HEK293T (cell line): ENCODE measurements at places on chromosomes 7 and 10.

DNA sequence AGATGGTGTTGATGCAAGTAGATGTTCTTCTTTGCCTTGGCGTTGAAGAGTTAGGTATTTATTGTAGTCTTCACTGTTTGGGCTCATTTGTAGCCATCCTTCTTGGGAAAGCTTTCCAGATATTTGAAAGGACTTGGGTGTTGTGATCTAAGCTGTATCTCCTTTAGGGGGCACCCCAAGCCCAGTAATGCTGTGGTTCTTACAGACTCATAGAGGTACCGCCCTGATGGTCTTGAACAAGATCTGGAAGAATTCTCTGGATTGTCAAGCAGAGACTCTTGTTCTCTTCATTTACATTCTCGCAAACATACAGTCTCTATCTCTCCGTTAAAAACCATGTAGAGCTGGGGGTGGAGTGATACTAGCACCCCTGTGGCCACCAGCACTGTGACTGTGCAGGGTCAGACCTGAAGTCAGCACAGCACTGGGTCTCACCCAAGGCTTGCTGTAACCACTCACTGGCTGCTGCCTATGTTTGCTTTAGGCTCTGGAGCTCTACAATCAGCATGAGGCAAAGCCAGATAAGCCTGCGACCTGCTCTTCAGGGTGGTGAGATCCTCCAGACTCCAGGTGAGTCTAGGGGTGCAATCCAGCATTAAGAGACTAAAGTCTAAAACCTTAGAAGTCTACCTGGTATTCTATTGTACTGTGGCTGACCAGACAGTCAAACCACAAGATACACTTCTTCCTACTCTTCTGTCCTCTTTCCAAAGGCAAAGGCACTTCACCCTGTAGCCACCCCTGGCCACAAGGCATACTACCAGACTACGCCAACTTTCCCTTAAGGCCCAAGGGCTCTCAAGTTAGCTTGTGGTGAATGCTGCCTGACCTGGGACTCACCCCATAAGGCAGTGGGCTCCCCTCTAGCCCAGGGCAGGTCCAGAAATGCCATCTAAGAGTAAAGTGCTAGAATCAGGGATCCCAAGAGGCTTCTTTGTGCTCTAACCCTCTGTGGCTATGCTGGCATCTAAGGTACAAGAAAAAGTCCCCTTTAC, 209.7 kb upstream of the TMEM196 start:
- no peak for DNase-seq

GRCh38 chr7:155795951-155796350, 16.3 kb downstream of the SHH start:
- no peak for DNase-seq

DNA sequence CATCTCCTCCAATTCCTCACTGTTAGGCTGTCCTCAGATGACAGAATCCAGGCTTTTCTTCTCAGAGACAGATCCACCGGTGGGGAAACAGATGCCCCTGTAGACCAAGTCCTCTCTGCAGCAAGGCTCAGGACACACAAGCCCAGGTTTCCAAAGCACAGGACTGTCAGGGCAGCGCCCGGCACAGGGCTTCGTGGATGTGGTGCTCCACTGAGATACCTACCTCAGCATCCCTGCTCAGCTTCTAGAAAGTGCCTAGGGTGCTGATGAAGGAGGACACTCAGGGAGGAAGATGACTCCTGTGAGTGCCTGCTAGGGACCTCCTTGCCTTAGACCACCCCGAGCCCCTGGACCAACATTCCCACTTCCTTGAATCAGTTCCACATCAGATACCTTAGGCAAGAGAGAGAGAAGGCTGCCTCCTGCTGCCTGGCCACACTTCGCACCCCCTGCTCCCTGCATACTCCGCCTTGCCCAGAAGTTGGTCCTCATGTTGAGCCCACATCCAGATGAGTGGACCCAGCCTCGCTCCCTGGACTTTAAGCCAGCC, 8.9 kb upstream of the RBP3 start:
- DNase-seq, result no peak

- no peak for DNase-seq
Observed at GRCh38 chr10:73588656-73589055, 2.5 kb downstream of the USP54 start.

DNA sequence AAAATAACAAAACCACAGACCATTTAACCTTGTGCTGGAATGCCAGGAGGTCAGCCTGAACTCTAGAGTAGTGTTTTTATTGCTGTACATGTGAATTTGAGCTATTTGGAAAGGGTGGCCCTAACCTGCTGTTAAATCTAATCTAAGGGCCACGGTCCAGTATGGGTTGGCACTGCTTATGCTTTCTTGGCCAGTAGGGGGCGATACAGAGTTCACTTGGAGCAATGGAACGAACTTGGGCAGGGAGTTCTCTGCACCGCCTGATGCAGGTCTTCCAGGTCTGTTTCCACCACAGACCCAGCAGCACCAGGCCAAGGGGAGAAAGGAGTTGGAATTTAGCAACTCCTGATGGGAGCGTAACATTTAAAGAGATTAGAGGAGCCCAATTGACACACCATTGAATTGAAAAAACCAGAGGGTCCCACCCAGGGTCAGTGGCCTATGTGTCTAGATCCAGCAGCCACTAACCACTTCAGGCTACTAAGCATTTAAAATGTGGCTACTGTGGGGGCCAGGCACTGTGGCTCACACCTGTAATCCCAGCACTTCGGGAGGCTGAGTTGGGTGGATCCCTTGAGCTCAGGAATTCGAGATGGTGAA, 75.7 kb upstream of the EFCAB10 start:
- DNase-seq, result peak; percentile 78

- no peak for DNase-seq
Observed at GRCh38 chr10:110978204-110978603, 58.8 kb downstream of the SHOC2 start.

- peak; percentile 55 for DNase-seq
Observed at GRCh38 chr7:157405914-157406810, 69.4 kb downstream of the DNAJB6 start.

- DNase-seq, result no peak
Observed at GRCh38 chr10:125294109-125294508, 133.7 kb upstream of the CTBP2 start.

DNA sequence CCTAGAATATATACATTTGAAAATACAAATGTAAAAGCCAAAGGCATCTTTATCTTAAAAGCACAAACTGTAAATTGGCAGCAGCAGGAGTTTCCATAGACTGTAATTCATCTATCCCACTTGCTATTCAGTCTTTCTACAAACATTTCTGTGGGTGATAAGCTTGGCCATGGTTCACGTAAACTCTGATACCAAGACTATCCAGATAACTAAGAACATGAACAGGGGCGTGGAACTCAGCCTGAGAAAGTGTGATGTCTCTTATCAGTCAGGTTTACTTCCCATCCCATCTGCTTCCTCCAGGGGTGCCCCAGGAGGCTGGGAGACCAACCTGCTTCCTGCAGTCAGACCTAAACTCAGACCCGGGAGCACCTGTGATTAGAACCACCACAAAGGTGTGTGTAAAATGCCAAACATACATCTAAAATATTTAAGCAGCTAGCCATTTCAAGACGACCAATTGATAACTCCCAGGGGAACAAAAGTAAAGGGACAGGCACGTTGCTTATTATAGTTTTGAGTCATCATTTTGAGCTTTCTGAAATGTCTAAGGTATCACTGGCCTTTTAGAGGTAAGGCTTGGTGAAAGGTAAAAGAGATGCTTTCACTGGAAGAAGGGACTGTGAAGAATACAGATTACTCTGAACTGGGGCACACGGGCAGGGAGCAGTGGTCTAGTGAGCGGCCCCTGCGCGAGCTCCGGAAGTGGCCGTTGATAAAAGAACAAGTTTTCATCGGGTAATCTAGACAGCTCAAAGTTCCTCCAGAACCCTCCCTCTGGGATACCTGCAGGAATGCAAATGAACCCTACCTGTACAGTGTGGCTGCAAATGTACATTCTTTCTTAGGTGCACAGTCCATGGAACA, 51.5 kb downstream of the RSU1 start:
- DNase-seq, result no peak

GRCh38 chr7:81810476-81811155, 40.8 kb upstream of the HGF start:
- DNase-seq, result no peak

- DNase-seq, result no peak
Observed at GRCh38 chr7:10015687-10016086, 958.0 kb upstream of the PHF14 start.

DNA sequence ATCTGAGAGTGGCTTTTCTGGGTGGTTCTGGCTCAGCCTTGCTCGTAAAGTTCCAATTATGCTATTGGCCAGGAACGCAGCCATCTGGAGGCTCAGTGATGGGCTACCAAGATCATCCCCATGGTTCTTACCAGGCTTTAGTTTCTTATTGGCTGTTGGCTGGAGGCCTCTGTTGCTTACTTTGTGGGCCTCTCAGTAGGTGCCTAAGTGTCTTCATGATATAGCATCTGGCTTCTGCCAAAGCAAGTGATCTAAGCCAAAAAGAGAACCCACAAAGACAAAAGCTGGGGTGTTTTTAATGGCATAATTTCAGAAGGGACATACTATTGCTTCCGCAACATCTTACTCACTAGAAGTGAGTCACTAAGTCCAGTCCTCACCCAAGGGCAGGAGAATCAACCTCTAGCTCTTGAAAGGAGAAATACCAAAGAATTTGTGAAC, 132.0 kb upstream of the MDFIC start:
- no peak for DNase-seq

DNA sequence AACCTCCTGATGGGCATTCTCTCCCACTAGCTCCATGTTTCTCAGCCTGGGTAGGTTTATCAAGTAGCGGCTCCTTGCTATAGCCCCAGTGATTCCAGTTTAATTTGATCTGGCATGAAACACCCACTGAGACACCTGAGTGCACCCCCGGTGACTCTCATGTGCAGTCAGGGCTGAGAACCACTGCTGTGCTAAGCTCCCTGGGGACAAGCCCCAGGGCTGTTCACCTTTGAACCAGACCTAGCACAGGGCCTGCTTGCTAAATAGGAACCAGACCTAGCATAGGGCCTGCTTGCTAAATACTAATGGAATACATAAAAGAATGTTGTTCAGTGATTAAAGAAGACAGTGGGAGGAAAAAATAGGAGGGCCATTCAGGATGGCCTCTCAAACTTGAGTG, 167.6 kb downstream of the JAZF1 start:
- DNase-seq, result no peak

DNA sequence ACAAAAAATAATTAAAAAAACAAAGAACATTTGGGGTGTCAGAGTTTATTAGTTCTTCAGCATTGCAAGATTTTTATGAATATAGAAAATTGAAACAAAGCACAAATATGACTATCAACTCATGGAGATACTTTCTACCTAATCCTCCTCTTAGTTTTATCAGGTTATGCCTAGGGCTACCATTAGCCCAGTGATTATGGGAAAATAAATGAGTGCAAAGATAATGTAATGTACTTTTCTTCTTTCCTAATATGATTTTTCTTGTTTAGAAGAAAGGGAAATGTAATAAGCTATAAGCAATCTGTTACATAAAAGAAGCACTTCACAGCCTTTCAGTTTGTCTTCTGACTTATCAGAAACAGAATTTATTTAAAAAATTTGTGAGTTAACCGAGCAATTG, 676.8 kb downstream of the SORCS1 start:
- no peak for DNase-seq

GRCh38 chr10:59901470-59901869, 4.9 kb downstream of the CCDC6 start:
- no peak for DNase-seq

DNA sequence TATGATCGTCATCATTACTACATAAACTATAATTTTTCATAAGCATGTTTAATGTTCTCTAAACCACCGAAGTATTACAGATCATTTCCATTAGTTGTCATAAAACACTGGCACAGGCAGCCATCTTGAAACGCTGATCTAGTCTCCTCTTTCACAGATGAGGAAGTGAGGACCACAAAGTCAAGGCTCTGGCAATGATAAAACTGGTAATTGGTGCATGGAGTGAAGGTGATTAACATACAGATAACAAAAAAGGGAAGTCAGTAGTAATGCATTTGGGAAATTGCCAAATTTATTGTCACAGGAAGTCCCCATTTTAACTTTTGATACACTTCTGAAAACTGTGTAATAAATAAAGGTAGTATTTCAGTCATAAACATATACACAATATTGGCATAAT, 49.3 kb downstream of the FBXL13 start:
- no peak for DNase-seq

DNA sequence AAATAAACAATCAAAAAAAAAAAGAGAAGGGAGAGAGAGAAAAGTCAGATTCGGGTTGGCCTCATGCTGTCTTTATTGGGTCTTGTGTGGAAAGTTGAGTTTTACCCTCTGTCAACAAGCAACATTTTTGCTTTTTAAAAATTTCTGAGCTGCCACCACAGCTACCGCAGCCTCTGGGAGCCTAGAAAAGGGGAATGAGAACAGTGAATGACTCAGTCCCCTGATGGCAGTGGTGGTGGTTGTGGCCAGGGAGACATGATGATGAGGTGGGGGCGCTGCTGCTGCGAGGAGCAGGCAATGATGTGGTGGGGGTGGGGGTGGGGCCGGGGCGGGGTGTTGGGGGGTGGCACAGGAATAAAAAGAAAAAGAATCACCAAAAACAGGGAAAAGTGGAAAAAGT, 20.0 kb upstream of the CREB3L2 start:
- no peak for DNase-seq

DNA sequence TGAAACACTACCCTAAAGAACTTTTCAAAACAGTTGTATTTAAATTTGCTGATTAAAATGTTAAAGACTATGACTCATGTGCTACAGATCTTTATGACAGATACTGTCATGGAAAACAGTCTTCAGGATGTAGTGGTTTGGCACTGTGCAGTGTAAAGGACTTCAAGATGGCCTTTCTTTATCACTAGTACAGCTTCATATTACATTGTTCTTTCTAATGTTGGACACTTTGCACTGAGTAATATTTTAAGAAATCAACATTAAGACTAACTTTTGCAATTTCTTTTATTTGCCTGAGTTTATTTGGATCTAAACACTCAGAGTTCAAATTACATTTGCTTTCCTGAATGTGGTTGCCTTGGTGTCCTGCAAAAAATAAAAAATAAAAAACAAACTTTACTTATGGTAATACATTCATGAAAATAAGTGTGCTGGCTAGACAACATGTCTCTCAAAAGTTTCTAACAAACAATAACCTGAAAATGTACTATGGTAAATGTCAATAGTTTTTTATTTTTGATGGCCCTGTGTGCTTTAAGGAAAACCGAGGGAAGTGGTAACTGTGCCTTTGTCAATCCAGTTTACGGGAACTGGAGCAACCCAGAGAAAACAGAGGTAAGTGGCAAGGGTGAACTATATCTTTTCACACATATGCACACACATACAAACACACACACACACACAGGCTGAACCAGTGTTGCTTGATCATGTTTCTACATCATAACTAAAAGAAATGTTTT, 85.9 kb upstream of the PLXDC2 start:
- DNase-seq, result no peak

- DNase-seq, result no peak
Observed at GRCh38 chr7:32561613-32562012, 66.3 kb downstream of the AVL9 start.

- no peak for DNase-seq
Observed at GRCh38 chr7:101677391-101677790, 48.3 kb upstream of the MYL10 start.

- DNase-seq, result no peak
Observed at GRCh38 chr7:1021366-1021765, 23.0 kb upstream of the GPR146 start.

DNA sequence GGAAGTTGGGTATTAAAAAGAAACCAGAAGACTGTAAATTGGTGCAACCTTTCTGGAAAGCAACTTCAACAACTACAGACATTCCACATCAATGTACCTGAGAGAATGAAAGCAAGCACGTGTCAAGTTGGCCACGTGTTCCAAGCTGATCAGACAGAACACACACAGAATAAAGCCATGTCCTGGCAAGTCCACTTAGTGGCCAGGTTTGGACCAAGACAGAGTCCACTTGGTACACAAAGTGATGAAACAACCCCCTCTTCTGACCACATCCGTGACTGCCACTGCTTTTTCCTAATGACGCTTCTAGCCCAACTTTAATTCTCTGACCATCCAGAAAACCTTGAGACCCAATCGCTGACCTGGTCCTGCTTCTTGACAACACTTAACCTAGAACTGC, 109.4 kb downstream of the ABLIM1 start:
- peak; percentile 39 for DNase-seq
